Activated CD4-positive, CD25-positive, alpha-beta regulatory T cell treated with anti-CD3 and anti-CD28 coated beads, Interleukin-2, amount 50 U/mL, for 72 hours (primary cell): ENCODE measurements at places on chromosomes 7 and 10.

DNA sequence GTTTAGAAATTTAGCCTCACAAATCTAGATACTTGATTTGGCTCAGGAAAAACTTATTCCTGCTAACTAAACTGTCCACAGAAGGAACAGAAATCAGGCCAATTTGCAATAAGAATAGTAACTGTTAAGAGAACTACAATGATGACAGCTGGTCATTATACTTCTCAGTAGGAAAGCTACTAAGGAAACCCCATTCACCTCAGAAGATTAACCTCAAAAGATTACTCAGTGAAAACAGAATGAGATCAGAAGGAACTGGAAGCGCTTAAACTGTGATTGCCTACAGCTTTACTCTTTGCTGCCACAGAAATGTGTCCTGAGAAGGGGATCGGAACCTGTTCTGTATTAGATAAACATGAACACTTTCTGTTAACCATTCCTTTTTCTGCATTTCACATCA lies 24.3 kb upstream of the DNAJB12 start:
- no peak for DNase-seq

DNA sequence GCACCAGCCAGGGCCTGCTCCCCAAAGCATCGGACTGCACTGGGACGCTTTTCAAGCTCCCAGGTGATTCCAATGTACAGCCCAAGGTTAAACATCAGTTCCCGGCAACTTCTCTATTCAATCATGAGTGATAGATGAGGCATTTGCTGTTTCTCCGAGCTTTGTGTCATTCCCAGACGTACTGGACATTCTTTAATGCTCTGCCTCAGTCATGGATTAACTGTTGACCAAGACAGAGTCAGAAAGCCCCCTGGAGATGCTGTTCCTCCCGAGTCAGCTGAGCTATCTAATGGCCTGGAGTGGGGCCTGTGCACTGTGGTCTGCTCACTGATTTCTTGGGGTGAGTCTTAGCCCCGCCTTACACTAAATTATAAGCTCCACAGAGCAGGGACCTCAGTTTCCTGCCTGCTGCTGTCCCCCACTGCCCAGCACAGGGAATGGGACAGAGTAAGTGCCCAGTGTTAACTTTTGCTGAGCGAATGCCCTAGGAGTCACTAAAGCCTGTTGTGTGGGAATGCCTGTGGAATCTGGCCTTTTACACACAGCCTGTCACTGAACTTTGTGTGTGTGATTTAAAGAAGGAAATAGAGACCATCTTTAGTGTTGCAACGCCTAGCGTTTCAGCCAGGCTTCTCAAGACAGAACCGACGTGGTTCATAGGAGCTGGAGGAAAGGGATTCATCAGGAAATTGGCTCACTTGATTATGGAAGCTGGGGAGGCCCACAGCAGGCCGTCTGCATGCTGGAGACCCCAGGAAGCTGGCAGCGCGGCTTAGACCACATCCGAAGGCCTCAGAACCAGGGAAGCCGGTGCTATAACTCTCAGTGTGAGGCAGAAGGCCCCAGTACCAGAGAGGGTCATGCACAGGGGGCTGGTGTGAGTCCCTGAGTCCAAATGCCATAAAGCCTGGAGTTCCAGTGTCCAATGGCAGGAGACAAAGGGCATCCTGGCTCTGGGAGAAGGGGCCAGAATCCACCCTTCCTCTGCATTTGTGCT lies 29.3 kb upstream of the RNF32 start:
- DNase-seq: no peak

DNA sequence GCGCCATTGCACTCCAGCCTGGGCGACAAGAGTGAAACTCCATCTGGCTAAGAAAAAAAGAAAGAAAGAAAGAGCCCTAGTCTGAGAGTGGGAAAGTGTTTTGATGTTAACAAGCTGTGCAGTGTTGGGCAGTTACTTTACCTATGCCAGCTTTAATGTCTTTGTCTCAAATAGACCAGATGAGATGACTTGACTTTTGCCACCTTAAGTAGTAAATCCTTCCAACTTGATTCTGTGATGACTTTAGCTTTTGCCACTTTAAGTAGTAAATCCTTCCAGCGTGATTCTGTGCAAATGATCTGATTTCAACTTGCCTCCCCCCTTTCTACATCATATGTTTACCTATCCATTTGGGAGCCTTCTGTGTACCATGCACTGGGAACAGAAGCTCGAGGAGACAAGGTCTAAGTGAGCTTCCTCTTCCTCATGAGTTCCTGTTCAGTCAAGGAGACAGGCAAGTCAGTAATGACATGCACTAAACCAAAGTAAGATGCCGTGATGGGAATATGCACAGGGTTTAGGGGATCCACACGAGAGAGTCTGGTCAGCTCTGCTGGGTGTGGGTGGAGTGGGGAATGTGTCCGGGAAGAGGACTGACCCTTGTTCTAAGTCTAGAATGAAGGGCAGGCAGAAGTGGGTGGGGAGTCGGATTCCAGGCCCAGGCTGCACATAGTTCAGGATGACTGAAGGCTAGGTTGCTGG lies 17.2 kb downstream of the INPP5F start:
- no peak for DNase-seq

GRCh38 chr7:115274-115911 lies 77.0 kb upstream of the FAM20C start:
- DNase-seq: no peak

DNA sequence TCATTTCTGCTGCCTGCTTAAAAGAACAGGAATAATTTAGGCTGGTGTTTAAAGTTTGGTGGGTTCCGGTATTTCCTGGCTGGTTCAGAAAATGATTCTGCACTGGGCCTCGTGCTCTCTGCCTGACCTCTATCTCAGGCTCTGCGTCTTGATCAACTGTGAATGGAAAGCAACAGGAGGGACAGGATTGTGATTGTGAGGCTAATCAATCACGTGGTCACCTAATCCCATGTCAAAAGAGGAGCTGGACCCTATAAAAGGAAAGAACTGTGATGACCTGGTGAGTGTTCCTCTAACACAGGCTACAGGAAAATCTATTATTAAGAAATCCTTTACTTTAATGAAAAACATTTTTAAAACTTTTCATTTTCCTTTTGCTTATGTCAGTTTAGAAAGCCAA lies at the start of gene DHX32:
Gene DHX32 (minus strand): TSS at position 101 of the 400 bp plus-strand sequence. CDS start 468 bp downstream, outside the sequence.
- DNase-seq: no peak

GRCh38 chr10:68924593-68924992 lies 23.5 kb downstream of the DDX50 start:
- DNase-seq: no peak
